ENCODE measurements at places on chromosomes 7 and 10. TPM values are rescaled to one million over a fixed set of nuclear protein-coding genes. Genes with fewer than 3 reads are reported as not detected.
A peak's percentile ranks its signal among the peaks of the same experiment; 100 is the strongest.

The CHN2 gene
- 1.2 TPM for total RNA-seq

The UPK3BL2 gene
- 24.8 TPM for total RNA-seq

The MMP21 gene
- not detected for total RNA-seq

The RPEL1 gene
- 0.12 TPM for total RNA-seq

The SUN3 gene
- 0.99 TPM for total RNA-seq

The CLCN1 gene
- total RNA-seq: 0.09 TPM

The TMEM273 gene
- total RNA-seq: 88.0 TPM

The CFTR gene
- not detected for total RNA-seq

The CPA1 gene
- not detected for total RNA-seq

- DNase-seq: peak; percentile 56
These were observed 1.3 kb upstream of the NMT2 start for GRCh38 chr10:15169555-15170401.

- no peak for DNase-seq
These were observed 558.2 kb upstream of the GALNT17 start for GRCh38 chr7:70573696-70574095.

- no peak for DNase-seq
These were observed 15.1 kb downstream of the ADD3 start for GRCh38 chr10:110022716-110023504.

DNA sequence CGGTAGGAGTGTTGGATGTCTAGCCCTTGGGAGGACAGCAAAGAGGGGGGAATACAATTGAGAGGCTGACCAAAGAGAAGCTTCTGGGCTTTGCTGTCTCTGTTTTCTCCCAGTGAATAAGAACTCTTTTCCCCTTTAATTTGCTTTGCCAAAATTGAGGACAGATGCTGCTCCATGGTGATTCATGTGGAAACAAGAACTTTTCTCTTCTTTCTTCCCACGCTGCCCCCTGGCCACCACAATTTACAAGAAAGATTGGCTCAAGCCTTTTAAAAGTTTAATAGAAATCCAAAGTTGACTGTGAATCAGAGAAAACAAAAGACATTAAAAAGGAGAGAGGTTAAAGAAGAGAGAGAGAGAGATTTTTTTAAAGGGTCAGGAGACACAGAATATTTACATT is 49.0 kb downstream of the PRR15 start:
- no peak for DNase-seq

DNA sequence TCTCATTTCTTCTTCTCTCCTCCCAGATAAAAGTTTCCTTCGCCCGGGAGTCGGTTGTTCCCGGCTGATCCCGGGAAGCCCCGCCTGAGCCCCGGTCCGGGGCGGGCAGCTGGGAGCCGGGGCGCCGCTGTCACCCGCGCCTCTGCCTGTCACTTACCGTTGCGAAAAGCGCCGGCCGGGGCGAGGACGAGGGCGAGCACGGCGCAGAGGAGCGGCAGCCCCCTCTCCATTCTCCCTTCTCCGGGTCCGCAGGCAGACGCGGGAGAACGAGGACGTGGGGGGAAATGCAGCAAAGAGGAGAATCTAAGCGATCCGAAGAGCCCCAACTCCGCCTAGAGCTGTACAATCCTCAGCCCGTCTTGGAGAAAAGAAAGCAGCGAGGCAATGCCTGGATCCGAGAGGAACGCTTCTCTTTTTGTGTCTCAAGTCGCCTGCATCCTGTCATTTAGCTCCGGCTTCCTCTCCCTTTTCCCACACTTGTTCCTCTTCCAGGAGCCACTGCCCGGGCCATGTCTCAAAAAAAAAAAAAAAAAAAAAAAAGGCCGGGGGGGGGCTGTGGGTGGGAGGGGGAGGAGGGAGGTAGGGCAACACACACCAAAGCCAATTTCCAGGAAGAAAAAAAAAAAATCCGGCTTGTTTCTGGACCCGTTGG is at the start of gene NRP1:
NRP1 (minus strand) TSS at position 515 of the 652 bp plus-strand sequence; CDS start at position 230, 285 bp downstream.
- DNase-seq: peak; percentile 31

DNA sequence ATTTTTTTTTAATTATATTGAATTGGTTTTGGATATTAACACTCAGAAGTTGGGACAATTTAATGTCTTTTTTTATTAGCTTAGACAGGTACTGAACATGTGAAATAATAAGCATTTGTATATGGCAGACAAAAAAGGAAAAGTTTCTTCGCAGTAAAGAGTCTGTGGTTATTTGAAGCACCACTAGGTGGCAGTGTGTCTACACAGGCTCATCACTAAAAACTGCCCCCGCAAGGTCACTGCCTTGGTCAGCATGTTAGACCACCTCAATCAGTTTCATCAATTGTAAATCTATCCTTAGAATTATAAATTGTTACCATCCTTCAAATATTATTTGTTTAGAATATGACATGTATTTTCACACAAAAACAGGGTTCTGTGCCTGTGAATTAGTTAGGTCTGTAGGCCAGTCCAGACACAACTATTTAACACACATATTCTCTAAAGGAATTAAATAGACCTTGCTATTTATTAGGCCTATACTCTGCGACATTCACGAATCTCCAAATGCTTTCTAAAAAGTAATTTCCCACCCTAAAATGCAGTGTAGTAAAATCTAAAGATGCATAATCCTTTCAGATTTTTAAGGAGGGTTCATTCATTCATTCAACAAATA is 17.0 kb downstream of the PNLIPRP3 start:
- peak; percentile 13 for DNase-seq

DNA sequence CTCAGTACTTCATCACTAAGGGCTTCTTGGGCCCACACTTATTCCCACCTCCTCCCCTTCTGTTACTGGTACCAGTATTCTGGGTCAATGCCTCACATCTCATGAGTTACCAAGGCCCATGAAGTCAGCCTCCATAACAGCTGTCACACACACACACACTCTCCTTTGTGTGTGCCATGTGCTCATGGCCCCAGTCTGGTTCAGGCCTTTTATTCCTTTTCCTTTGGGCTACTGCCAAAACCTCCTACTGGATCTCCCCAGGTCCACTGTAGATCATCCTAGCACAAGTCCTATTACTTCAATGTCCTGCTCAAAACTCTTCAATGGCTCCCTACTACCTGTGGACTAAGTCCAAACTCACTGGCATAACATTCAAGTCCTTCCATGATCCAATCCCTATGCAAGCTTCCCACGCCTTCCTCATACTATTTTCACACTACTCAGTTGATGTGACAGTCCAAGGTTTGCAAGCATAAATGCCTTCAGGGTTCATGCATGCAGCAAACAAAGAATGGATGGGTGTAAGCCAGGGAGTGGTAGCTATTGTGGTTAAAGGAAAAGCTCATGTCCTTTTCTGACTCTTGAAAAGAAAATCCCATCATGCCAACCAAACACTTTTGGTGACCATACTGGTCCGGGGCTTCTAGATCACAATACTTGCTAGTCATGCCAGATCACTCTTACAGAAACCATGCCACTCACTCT is 68.1 kb downstream of the CCDC6 start:
- DNase-seq: no peak

- DNase-seq: peak; percentile 30
These were observed at the start of gene BEND7 for GRCh38 chr10:13528875-13529713. Gene BEND7 (minus strand): TSS chr10:13529014. CDS start chr10:13528533, 481 bp downstream.

- DNase-seq: peak; percentile 59
These were observed 3.2 kb downstream of the DNAJB6 start for GRCh38 chr7:157339777-157340677.

DNA sequence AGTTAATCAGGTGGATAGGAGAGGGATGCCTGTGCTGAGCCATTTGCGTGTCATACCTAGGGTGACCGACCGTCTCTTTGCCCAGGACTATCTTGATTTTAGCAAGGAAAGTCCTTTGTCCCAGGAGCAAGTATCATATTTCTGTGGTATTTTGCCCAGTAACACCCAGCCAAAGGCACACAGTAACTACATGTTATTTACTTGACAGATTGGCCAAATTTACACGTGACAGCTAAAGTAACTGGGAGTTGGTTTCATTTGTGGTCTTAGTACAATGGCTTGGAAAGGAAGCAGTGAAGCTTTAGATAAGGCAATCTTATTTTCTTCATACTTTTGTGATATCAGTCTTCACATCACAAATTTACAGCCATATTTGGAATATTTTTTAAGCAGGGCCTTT is 142.1 kb downstream of the JCAD start:
- no peak for DNase-seq

DNA sequence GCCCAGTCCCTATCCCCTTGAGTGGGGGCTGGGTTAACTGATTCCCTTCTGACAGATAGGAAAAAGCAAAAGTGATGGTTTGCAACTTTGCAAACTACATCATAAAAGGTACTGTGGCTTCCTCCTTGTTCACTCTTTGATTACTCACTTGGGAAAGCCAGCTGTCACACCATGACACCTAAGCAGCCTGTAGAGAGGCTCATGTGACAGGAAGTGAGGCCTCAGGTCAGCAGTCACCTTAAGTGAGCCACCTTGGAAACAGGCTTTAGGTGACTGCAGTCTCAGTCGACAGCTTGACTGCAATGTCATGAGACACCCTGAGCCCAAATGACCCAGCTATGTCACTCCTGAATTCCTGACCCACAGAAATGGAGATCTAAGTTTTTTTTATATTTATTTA is 4.3 kb upstream of the CHCHD2 start:
- peak; percentile 21 for DNase-seq

DNA sequence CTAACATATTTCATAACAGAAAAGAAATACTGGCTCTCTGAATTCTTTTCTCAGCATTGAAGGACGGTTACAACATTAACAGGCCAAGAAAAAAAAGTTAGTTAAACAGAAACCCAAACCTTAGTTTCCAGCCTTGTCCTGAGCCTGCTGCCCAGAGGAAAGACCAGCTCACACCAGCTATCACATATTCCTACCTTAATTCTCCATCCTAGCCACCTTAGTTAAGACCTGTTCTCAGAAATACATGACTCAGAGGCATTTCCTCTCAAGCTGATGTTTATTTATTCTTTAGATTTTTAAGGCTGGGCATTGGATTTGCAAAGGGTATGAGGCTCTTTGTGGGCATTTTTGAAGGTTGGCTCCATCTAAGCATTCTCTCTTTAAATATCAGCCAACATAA is 34.3 kb upstream of the ADAM12 start:
- DNase-seq: no peak

DNA sequence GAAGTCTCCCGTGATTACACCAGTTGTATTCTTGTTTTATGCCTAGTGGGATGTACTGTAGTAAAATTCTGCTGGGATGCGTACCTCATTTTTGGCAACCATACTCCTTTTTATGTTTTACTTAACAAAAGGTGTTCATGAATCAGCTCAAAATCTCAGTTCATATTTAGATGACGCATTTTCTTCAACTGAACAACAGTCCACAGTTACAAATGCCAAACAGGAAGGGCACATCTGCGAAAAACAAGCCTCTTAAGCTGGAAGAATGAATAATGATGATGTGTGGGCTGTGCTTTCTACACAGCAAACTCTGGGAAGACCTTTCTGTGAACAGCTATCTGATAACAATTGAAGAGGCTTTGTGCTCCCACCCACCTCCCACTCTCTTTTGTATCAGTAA is 68.4 kb upstream of the NRBF2 start:
- DNase-seq: no peak

DNA sequence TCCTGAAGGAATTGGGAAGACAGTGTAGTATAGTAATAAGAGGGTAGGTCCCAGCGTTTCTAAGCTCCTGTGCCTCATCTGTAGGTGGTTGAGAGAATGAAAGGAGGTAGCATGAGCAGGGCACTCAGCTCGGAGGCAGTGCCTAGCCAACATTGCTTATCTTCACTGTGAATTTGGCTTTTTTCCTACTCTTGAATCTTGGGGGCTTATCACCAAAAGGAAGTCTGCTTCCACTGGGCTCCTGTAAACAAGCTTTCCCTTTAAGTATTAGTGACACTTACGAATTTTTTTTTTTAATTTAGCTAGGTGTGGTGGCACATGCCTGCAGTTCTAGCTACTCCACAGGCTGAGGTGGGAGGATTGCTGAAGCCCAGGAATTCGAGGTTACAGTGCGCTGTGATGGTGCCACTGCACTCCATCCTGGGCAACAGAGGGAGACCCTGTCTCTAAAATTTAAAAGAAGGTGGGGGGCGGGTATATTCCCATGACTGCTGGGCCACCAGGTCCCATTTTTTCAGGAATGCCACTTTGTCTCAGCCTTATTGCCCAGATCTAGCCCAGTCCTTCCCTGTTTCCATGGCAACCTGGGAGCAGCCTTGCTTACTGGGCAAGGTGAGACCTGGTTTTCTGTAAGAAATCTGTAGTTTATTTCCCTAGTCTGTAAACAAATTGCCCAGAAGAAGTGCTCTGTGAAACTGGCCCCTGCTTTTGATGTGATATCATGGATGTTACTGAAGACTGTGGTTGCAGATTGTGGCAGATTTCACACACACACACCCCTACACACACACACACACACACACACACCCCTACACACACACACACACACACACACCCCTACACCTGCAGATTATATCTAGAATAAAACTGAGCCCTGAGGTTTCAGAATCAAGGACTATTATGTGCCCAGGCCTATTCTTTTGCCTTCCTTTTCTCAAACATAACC is 19.4 kb downstream of the OGDH start:
- DNase-seq: no peak

- DNase-seq: no peak
These were observed 20.8 kb downstream of the SCRN1 start for GRCh38 chr7:29968683-29969395.

GRCh38 chr7:97731736-97732564 is at the start of gene TAC1:
Gene TAC1 (plus strand): TSS chr7:97732086. CDS start chr7:97732613, 527 bp downstream.
- DNase-seq: no peak

- no peak for DNase-seq
These were observed 8.1 kb upstream of the TMEM72 start for GRCh38 chr10:44902941-44903545.

- DNase-seq: no peak
These were observed 488.5 kb downstream of the LRMDA start for GRCh38 chr10:75919913-75920312.

GRCh38 chr10:6385665-6386064 is 182.9 kb downstream of the PFKFB3 start:
- no peak for DNase-seq

GRCh38 chr7:140421521-140421920 is 17.7 kb downstream of the RAB19 start:
- DNase-seq: no peak

GRCh38 chr7:46165276-46165675 is 244.2 kb upstream of the IGFBP3 start:
- DNase-seq: no peak

- DNase-seq: no peak
These were observed 38.5 kb downstream of the MTURN start for GRCh38 chr7:30173058-30173897.

GRCh38 chr10:127257395-127257794 is 61.0 kb upstream of the INSYN2A start:
- no peak for DNase-seq

DNA sequence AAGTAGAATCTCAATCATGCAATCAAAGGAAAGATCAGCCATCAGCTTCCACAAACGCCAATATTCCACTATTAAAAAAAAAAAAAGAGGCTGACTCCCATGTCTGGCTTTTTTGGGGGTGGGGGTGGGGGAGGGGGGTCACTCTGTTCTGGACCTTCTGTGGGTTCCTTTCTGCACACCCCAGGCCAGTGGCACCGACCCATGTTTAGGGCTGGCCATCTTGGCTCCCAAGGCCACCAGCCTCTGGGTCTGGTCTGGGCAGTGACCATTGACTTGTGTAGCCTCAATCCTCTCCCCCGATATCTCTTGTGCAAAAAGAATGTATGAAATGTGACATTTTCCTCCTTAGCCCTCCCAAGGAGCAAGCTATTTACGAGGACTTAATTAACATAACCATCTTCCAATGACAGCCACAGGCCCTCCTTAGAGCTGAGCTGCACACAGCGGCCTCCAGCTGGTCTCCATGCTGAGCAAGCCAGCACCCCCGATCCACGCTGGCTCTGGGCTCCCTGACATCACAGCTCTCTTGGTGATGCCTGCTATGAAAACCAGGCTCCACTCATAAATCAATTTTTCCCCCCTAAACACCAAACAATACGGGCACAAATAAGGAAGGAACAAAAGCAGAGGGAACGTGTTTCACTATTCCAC is 100.1 kb downstream of the ZRANB1 start:
- no peak for DNase-seq

- no peak for DNase-seq
These were observed 32.8 kb downstream of the MYO3A start for GRCh38 chr10:25966844-25967243.

Measured in activated T-cell treated with anti-CD3 and anti-CD28 coated beads, Interleukin-2, amount 50 U/mL, for 72 hours (primary cell).